HCT116 (cell line): ENCODE measurements at places on chromosomes 7 and 10. TPM values are rescaled to one million over a fixed set of nuclear protein-coding genes. Genes with fewer than 3 reads are reported as not detected.

Gene PTN
- total RNA-seq = not detected

Gene PRF1
- 6.4 TPM for total RNA-seq

Gene CAMK2G
- 28.3 TPM for total RNA-seq

Gene TMEM130
- not detected for total RNA-seq

Gene ERLIN1
- 64.5 TPM for total RNA-seq

Gene SGCE
- total RNA-seq = 17.4 TPM

Gene TRPV6
- 1.7 TPM for total RNA-seq

Gene TMEM213
- total RNA-seq = not detected

Gene JAZF1
- 3.4 TPM for total RNA-seq

Gene CUZD1
- 1.7 TPM for total RNA-seq

Gene SMO
- total RNA-seq = 12.8 TPM

Gene HOXA3
- total RNA-seq = 9.2 TPM

Gene CNPY1
- not detected for total RNA-seq

Gene PNLIP
- 1.3 TPM for total RNA-seq

Gene CACUL1
- total RNA-seq = 67.5 TPM

Gene PAX4
- not detected for total RNA-seq

Gene SGPL1
- total RNA-seq = 69.4 TPM

Gene ZNF239
- 4.4 TPM for total RNA-seq

Gene CTAGE15
- total RNA-seq = 1.2 TPM

Gene CTAGE8
- 6.1 TPM for total RNA-seq

Gene LDB3
- 0.20 TPM for total RNA-seq

Gene NPY
- total RNA-seq = not detected

Gene C7orf57
- total RNA-seq = 0.15 TPM

Gene FKBP9
- total RNA-seq = 85.6 TPM

Gene AQP1
- total RNA-seq = 2.0 TPM

Gene CYP26A1
- 0.17 TPM for total RNA-seq

Gene CHN2
- 2.1 TPM for total RNA-seq

Gene CDNF
- 1.1 TPM for total RNA-seq

Gene EN2
- total RNA-seq = 0.32 TPM

Gene SBDS
- total RNA-seq = 50.1 TPM

Gene MGMT
- 11.5 TPM for total RNA-seq

Gene ZNF485
- total RNA-seq = 5.8 TPM

Gene NUTM2D
- 2.8 TPM for total RNA-seq

Gene PTPN20
- not detected for total RNA-seq
